ENCODE measurements at places on chromosomes 2 and 18.

DNA sequence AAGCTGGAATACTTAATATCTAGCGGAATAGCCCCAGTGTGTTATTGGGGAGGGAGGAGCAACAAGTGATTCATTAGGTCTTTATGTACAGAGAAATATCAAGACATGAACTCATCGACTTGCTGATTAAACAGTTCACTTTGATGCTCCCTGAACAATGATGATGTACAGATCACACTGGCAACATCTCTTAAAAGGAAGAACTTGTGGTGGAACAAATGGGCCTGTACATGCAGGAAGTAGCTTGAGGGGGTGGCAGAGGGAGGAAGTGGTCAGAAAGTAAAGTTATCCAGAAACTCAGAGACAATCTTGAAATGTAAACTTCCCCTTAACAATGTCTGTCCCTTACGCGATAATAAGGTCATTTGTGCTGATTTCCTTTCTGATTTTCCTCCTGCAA lies 90.5 kb downstream of the NXPH2 start:
- no peak for DNase-seq

GRCh38 chr18:55390898-55391297 lies 197.1 kb downstream of the TCF4 start:
- DNase-seq: no peak

GRCh38 chr18:12911025-12911928 lies 27.2 kb upstream of the PTPN2 start:
- no peak for DNase-seq

GRCh38 chr2:102620332-102620731 lies 979 bp downstream of the SLC9A2 start:
- peak; percentile 53 for DNase-seq

GRCh38 chr2:239596253-239596652 lies 195.4 kb upstream of the HDAC4 start:
- DNase-seq: no peak

DNA sequence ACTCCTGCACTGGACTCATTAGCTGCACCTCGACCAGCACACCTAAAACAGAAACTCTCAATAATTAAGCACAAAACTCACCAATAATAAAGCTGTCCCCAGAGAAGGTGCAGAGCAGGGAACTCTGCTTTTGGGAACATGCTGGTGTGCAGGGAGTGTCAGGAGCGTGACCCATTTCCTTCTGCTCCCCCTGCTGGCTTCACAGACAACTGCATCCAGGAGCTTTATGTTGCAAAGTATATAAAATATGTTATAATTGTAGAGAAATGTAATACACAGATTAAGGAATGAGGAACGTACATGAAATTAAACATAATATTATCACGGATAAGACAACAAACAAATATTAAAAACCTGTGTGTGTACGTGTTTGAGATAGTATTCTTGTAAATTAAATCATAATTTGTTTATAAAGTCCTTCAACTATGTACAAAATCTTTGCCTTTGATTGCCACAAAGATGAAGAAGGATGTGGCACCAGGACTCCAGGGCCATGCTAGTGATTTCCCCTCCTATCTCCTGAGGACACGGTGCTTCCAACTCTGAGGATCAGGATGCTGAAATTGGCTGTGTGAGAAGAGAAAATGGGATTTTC lies 68.6 kb upstream of the MAL start:
- DNase-seq: peak; percentile 48

- no peak for DNase-seq
Measured at GRCh38 chr2:173750831-173751230, 214.3 kb downstream of the SP3 start.

DNA sequence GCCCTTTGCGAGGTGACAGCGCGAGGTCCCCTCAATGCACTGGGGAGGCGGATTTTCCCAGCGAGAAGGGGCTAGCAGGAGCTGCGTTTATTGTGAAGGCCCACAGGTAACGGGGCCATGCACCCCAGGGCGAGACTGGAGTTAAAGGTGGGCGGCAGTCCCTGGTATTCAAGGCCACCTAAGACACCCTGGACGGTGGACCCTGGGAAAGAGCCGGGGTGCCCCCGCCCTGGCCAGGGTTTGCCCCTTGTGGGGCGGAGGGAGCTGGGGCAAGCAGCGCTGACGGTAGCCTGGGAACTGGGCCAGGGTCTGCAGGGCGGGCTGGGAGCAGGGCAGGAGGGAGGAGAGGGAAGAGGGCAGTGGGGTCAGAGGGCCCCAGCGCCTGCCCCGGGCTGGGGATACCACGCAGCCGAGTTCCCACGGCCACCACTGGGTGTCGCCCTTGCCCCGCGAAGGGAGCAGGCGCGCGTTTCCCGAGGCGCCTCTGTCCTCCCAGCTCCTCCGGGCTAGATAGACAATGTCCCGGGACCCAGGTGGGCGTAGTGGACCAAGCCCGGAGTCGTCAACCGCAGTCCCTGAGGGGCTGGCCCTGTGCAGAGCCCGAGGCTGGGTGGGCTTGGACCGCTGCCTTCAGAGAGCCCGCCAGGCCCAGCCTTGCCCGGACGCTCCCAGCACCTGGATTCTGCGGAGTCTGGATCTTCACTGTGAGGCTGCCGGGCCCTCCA lies 80.2 kb downstream of the SMAD4 start:
- no peak for DNase-seq

GRCh38 chr2:53576166-53576565 lies 191.4 kb upstream of the CHAC2 start:
- no peak for DNase-seq

GRCh38 chr2:88735853-88736252 lies 44.4 kb downstream of the RPIA start:
- DNase-seq: peak; percentile 20

DNA sequence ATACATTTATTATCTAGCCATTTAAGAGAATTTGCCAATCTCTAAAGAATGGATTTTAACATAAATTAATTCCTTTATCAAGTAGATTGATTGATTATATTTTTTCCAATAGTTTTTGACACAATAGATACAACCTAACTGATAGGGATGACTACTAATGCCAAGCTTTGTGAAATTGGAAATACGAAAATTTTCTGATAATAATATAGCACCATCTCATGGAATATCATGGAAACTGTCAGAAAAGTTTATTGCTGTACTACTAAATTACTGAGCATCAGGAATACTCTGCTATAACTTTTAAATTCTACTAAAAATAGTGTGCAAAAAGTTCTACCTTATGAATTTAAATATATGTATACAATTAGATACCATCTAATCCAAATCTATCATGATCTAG lies 101.8 kb upstream of the MAP2 start:
- no peak for DNase-seq

GRCh38 chr2:45176390-45176789 lies 167.1 kb upstream of the SIX2 start:
- no peak for DNase-seq

DNA sequence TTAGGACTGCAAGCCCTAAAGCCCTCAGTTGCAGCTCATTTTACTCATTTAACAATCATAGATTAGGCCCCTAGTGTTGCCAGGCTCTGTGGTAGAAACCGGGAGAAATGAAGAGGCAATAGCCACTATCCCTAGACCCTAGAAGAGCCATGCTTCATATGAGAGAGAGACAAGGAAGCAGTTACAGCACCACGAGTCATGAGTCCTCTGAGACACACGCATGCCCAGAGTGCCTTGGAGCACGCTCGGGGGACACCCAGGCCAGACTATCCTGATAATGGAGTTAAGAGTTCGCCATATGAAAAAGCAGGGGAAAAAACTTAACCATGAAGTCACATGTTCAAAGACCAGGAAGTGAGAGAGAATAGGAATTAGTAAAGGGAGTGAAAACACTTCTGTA lies 321.5 kb upstream of the PKDCC start:
- no peak for DNase-seq

- no peak for DNase-seq
Measured at GRCh38 chr2:220904015-220904414, 668.1 kb downstream of the EPHA4 start.

- DNase-seq: no peak
Measured at GRCh38 chr2:18396329-18397010, 164.0 kb downstream of the RDH14 start.

DNA sequence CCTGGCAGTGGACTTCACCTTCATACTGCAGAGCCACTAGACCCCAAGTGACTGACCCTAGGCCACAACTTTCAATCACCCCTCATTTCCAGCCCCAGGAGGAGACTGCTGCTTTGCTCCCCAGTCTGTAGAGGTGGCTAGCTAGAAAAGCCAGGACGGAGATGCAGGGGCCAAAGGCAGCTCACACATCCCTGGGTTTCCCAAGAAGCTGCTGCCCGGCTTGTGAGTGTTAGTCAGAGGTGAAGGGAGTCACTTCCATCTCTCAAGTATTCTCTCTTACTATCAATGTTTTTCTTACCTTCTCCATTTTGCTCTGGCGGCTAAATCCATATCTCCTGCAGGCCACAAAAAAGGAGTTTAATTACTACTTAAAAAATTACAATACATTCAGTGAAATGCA lies 36.2 kb downstream of the CCDC93 start:
- no peak for DNase-seq

- DNase-seq: peak; percentile 22
Measured at GRCh38 chr2:21422050-21422449, 298.3 kb downstream of the TDRD15 start.

DNA sequence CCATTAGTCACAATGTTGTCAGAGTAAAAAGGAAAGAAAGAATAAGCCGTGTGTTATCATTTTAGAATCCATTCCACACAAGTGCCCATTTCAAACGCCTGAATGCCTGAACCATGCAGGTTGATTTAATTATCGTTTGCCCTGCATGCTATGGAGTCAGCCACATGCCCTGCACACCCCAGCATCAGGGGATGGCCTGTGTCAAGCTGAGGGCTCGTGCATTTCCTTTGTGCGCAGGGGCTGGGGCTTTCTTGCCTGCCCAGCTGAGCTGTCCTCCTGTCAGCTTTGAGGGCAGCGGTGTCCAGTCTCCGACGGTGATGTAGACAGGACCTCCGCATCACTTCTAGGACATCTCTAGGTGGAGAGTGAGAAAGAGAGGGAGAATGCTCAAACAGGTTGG lies 200.4 kb downstream of the TSN start:
- no peak for DNase-seq

DNA sequence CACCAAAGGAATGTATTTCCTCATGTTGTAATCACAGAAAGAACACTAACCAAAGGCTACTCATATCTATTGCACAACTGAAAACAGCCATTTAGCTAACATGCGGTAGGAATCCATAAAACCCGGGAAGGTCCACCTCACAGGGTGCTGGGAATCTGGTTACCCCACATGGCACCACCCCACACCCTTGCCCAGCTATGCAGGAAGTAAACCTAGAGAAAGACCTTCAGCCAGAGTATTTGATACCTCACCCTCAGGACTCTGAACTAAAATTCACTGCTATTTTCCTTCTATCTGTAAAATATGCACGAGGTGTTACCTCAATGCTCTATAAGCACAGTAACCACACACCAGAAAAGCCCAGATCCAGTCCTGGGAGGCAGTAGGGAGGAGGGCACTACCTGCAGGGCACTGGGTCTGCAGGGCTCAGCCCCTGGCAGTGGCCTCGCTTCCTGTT lies 45.8 kb downstream of the PTPN2 start:
- peak; percentile 85 for DNase-seq

- DNase-seq: no peak
Measured at GRCh38 chr18:71583252-71583651, 960.9 kb downstream of the CBLN2 start.

DNA sequence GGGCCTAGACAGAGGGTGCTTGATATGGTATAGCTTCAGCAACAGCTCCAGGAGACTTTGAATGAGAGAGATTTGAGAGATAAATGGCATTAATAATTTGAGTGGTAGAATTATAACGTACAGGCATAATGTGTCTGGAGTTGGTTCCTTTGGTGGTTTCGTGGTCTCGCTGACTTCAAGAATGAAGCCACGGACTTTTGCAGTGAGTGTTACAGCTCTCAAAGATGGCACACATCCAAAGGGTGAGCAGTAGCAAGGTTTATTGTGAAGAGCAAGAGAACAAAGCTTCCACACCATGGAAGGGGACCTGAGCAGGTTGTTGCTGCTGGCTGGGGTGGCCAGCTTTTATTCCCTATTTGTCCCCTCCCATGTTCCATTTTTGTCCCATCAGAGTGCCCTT lies 23.1 kb downstream of the PDCD1 start:
- no peak for DNase-seq

GRCh38 chr2:233372855-233373254 lies 18.6 kb downstream of the DGKD start:
- no peak for DNase-seq

DNA sequence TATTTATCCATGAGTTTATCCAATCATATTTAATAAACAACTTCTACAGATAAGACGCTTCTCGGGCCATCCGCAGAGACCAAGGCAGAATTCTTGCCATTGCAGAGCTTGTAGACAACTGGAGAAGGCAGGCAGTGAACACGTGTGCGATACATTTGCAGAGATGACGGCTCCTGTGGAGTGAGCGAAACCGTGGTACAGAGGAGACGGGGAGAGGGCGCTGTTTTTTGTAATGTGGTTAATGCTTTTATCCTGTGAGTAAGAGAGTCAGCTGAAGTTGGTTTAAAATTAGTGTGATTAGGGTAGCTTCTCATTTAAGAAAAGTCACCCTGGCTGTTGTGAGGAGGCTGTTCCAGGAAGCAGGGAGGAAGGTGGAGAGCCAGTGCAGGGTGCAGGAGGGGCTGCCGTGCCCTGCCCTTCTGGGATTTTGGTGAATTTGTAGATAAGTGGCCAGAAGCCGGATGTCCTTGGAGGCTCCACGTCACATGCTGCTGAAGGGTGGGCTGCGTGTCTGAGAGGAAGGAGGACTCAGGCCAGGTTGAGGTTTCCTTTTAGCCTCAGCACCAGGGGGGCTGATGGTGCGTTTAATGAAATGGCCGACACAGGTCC lies 151.4 kb downstream of the SNTG2 start:
- DNase-seq: no peak

GRCh38 chr2:38666556-38666910 lies 619 bp downstream of the GALM start:
- DNase-seq: peak; percentile 48

DNA sequence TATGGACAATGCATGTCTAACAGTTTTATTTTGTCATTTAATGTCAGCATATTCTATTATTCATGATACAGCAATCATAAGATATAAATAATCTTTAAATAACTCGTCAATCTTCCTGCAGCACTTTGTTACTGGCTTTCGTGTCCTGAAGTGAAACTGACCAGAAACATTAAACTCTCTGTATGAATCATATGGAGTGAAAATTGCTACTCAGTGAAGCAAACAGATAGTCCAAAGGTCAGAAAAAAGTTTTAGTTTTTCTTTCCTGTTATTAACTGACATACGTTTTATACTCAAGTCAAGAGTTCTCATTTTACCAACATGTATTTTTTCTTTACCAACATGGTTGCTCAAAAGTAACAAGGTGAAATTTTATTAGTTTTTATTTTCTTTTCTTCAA lies 106.8 kb upstream of the GALNT5 start:
- peak; percentile 46 for DNase-seq

DNA sequence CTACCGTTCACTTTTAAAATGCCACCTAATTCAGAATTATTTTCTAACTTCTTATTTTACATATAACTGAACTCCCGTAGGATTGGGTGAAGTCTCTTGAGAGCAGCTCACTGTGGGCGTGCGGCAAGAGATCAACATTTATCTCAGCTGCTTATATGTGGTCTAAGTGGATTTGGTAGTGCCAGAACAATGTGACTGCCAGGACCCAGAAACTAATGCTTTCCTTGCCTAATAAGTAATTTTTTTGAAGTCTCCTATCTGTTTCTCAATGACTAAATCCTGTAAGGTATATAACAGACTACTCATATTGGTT lies 11.2 kb upstream of the NFE2L2 start:
- DNase-seq: no peak

GRCh38 chr18:12637393-12637792 lies 20.5 kb downstream of the SPIRE1 start:
- DNase-seq: no peak

All from SW480 (cell line).